ENCODE measurements at places on chromosomes 7 and 10.

- no peak for DNase-seq
Observed at GRCh38 chr7:157238087-157238486, 98.7 kb upstream of the DNAJB6 start.

DNA sequence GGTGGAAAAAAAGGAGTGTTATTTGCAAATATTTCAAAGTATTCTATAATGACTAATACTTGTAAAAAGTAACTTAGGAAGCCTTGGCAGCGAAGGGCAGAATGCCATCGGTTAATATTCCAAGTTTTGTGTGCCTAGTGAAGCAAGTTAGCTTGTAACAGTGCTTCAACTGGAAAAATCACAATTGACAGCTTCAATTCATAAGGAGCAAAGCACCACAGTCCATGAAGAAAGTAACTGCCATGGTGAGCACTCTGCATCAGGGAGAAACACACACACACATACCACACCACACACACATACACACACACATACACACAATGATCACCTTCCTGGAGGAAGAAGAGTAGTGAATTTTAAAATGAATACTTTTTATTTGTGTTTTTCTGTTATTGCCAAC, 298.3 kb downstream of the CNTNAP2 start:
- DNase-seq: no peak

DNA sequence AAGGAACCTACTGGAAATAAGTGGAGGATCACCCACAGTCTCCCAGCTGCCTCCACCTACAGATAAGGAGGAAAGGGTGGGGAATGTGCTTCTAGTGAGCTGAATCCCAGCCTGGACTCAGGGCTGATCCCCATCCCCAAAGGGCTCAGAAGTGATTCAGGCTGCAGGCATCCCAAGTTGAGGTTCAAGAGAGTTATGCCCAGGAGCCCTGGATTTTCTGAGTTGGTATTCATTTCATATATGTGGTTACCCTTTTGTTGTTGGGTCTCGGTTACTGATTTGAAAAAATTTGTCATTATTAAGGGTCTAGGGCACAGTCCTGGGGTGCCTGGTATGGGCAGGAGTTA, 30.0 kb upstream of the SRGN start:
- no peak for DNase-seq

GRCh38 chr7:130875265-130875741, 141.3 kb upstream of the KLF14 start:
- peak; percentile 42 for DNase-seq

DNA sequence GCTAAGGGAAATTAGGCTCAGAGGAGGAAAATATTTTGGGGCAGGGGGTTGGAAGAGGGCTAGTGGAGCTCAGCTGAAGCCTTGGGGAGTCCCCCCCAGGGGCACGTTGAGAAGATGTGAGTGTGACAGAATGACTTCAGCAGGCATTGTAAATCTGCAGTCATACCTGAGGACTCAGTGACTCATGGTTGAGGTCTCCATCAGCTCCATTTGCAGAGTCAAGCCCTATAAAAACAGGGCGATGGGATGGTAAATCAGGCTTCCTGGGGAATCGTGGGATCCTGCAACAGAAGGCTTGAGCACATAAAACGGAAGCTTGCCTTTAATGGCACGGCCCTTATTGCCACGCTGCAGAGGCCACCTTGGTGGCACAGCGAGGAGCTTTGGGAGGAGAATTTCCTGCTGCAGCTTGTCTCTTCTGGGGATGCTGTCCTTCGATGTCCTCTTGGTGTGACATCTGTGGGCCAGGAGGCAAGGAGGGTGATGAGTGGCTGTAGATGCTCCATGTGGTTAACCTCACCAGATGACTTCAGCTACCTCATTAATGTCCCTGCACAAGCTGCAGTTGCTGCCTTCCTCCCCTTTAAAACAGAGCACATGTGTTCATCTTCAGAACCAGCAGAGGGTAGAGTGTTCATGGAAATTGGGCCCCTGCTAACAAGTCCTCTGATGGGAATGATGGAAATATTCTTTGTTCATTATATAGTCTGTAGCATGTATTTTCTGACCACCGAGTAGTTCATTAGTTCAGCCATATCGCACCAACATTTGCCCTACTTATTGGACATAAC, 285.9 kb downstream of the LRMDA start:
- no peak for DNase-seq

DNA sequence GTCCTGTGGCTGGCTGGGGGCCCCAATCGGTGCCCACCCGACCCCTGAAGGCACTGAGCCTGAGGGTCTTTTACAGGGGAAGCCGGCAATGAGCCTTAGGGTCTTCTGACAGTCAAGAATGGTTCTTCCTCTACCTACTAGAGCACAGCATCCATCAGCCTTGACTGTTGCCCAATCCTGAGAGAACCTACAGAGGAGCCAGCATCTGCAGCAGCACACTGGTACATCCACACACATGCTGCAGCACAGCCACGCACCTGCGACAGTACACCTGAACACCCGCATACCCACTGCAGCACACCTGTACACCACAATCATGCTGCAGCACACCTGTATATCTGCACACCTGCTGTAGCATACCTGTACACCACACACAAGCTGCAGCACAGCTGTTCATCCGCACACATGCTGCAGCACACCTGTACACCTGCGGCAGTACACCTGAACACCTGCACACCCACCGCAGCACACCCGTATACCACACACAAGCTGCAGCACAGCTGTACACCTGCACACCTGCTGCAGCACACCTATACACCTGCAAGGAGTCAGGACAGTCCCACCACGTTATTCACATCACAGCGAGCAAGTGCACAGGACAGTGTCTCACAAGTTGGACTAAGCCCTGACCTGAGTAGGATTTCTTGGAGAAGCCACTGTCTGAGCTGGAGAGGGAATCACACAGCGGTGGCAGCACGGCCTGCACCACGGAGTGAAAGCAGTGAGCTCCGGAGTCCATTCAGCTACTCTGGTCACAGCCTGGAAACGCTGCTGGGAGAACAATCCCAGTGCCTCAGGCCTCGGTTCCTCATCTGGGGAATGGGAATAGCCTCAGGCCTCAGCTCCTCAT, 56.4 kb downstream of the VIPR2 start:
- DNase-seq: no peak

GRCh38 chr10:35781643-35782035, 139.5 kb upstream of the FZD8 start:
- no peak for DNase-seq

- DNase-seq: no peak
Observed at GRCh38 chr10:93404048-93404354, 78.1 kb downstream of the MYOF start.

GRCh38 chr7:50470250-50471163, 20.4 kb upstream of the FIGNL1 start:
- DNase-seq: no peak

DNA sequence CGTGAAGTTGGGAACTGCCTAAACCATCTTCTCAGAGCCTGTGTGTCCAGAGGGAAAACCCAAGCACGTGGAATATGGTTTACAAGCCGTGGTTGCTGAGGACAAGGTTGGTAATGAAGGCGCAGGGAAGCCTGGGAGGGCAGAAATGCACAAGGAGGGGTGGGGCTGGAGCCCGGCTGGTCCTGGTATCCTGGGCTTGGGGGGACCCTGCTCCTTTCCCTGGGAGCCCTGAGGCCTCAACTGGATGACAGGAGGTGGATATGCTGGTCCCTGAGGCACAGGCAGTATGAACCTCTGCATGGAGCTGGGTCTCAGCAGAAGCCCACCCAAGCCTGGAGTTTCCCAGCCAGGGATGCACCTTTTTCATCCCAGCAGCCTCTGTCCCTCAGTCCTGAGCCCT, 80.3 kb upstream of the RET start:
- DNase-seq: no peak

DNA sequence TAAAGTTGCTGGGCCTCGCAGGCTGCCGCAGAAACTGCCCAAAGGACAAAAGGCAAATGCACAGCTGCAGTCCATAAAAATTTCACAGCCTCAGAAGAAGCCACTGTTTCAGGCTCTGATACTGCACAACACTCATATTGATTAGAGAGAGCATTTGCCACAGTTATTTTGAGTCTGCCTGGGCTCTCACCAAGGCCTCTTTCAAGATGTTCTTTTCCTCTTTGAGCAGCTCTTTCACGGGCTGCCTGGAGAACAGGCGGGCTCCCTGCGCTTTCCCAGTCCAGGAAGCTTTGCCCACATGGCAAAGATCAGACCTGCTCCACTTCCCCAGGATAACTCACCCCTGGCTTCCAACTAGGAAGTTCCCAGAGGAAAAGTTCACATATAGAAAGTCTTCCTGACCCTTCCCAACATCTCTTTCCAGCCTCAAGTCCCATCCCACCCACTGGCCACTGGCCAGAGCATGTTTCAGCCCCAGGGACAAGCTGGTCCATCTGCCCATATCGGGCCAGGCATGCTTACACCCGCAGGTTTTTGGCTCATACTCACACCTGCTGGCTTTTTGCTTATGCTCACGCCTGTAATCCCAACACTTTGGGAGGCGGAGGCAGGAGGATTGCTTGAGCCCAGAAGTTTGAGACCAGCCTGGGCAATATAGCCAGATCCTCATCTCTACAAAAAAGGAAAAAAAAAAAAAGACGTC, 3.3 kb downstream of the SLIT1 start:
- no peak for DNase-seq

GRCh38 chr7:53904355-53904754, 637.8 kb upstream of the VSTM2A start:
- DNase-seq: no peak

DNA sequence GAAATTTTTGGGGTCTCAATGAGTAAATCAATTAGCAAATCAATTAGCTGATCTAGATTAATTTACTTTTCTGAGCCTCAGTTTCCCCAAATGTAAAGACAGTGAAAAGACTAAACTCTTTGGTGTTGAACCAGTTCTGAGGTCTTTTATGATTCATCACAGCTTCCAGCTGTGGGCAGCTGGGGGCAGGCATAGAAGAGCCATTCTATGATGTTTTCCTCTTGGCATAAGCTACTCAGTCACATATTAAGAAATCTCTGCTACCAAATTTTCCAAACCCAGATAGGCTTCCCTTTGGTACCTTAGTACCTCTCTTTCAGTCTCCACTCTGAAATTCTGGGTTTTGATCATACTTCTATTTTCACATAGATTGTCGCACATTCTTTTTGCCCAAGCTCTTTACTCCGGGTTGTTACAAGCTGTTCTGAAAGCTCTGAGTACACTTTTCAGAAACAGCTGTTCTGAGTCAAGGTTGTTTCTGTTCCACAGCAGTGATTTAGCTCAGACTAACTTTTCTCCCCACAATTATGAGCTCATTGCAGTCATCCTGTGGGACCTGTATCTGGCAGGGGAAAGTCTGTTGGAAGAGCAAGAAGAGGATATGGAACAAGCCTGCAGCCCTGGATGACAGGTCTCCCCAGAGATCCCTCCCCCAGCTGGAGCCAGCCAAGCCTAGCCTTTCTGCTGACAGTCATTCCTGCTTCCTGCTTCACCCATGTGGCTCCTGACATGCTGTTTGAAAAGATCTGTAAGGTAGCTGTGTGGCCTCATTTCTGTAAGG, 599.6 kb upstream of the GHITM start:
- DNase-seq: no peak

DNA sequence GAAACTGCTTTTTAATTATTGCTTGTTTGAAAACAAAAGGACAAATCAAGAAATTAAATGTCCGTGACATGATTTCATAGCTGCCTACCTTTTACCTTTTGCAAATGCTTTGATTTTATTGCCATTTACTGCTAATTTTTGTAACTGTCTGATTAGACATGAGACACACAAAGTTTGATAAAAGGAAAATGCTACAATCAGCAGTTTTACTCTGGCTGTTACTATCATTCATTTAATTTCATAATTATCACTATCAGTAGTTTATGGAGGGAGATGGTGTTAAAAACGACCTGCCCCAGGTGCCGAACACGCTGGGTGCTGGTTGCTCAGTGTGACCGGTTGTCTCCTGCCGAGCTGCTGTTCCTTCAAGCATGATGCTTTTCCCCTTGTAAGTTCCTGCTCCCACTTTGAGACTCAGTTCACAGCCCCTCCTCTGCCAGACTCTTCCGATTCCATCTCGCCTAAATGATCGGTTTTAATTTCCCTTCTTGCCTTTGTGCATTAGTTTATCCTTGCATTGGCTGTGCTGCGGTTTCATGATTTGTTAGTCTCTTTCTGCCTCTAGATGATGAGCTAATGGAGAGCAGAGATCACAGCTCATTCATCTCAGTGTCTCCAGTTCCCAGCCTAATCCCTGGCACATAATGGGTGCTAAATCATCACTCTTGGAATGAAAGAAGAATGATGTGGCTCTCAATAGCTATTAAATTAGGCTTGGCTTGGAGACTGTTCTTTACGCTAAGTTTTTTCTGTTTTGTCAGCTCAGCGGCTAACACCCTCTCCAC, 110.6 kb downstream of the PFKFB3 start:
- DNase-seq: no peak

DNA sequence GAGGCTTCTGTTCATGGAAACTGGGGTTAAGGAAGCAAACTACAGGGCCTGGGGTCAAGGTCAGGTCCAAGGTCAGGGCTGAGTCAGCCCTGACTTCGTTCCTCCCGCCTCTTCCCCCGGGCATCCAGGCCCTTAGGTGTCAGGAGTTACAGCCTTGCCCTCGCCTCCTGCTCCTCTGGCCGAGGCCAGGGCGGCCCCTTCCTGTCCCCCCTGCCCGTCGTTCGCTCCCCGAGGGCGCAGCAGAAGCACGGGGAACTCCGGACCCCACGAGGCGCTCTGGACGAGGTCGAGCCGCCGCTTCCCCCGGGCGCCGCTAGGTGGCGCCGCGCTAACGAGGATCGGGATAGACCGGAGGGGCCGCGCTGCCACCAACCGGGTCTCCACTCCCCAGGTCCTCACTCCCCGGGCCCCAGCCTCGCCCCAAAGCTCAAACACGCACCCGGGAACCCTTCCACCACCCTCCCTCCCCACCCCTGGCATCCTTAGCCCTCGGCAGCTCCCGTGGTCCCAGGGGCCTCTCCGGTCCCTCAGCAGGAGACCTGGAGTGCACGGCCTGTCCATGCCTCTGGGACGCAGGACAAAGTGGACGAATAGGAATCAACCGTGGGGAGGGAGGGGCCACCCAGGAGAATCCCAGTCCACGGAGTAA, 59.2 kb upstream of the MYL10 start:
- DNase-seq: peak; percentile 57

- DNase-seq: no peak
Observed at GRCh38 chr7:3895341-3896116, 594.5 kb downstream of the SDK1 start.

- no peak for DNase-seq
Observed at GRCh38 chr7:12524794-12525386, 45.6 kb upstream of the SCIN start.

DNA sequence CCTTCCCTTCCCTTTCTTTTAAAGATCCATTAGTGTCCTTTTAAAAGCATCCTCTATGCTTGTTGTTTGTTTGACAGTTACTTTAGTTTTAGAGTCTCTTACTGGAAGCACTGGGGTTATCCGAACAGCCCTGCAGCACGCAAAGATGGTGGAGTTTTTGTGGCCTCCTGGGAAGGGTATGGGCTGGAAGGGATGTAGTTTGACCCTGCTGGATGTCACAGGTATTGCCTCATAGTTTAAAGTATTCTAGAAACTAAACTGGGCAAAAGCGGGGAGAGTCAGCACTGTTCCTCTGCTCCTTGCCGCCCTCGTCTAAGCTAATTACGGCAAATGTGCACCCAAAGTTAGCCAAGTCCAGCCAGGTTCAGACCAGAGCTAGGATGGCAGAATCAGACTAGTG, 35.8 kb upstream of the GNAI1 start:
- DNase-seq: no peak

GRCh38 chr10:50501924-50502452, 121.8 kb downstream of the SGMS1 start:
- DNase-seq: no peak

- DNase-seq: no peak
Observed at GRCh38 chr10:99394761-99395386, 35.5 kb downstream of the GOT1 start.

GRCh38 chr10:49400365-49400764, 4.5 kb upstream of the DRGX start:
- no peak for DNase-seq
